T-helper 2 cell (primary cell): ENCODE measurements at places on chromosomes 3 and 15.

- DNase-seq: no peak
These were observed 231.3 kb downstream of the OCA2 start for GRCh38 chr15:27867861-27868260.

DNA sequence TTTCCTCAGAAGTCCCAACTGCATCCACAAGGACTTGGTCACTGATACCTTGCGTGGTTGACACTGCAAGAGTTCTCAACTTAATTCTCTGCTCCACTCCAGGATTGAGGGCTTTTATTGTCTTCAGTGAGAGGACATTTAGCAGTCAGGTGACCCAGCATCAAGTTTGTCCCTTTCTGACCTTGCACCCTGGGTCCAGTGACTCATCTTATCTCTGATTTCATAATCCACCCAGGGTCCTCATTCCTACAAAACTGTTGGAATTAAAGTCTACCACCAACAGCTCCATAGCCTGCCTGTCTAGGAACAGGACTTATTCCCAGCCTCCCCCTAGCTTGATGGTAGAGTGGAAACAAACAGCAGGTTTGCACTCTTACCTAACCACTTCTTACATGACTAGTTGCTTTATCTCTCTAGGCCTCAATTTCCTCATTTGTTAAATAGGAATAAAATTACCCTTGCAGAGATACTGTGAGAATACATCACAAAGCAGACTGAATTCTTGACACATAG lies 151.3 kb upstream of the LPP start:
- DNase-seq: no peak

GRCh38 chr15:66591322-66591862 lies 25.6 kb upstream of the LCTL start:
- no peak for DNase-seq

GRCh38 chr3:173371848-173372487 lies 25.6 kb upstream of the NLGN1 start:
- no peak for DNase-seq

DNA sequence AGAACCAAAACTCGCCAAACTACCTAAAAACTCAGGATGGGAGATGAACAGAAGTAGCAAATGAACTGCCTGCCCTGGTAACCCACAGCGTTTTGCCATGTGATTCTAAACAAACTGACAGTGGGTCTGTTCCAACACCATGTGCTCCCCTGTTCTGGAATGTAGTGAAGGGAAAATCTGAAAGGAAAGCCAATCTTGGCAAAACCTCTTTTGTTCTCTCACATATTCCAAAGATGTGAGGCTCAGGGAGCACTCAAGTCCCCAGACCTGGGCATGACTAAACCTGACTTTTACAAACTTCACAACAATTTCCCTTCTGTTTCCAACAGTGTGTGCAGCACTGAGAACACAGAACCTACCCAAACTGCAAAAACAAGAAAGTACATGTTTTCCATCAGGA lies 116.1 kb downstream of the IMPG2 start:
- no peak for DNase-seq

GRCh38 chr3:159667261-159667660 lies 321.4 kb upstream of the IL12A start:
- DNase-seq: no peak

- no peak for DNase-seq
These were observed 29.2 kb upstream of the SFMBT1 start for GRCh38 chr3:53074761-53075742.

- no peak for DNase-seq
These were observed 261.8 kb upstream of the CBLB start for GRCh38 chr3:106130384-106131198.

- DNase-seq: no peak
These were observed 630.4 kb upstream of the ADAMTS9 start for GRCh38 chr3:65318231-65318630.

DNA sequence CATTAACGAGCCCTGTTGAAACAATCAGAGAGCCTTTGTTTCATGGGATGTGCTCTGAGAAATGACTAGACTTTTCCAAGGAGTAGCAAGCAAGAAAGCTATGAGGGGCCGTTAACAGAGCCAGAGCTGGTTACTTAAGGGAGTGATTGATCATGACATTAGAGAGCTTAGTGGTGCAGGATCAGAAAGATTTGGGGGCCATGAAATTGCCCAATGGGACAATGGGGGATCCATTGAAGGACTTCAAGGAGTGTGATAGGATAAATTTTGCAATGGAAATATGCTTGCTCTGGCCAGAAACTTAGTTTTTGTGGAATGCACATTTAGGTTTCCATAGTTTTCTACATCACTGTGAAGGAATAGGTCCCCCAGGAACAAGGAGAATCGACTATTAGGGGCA lies 45.6 kb downstream of the LRRC3B start:
- no peak for DNase-seq

- DNase-seq: no peak
These were observed 50.1 kb upstream of the CRTC3 start for GRCh38 chr15:90479656-90480055.

- no peak for DNase-seq
These were observed 25.1 kb downstream of the CNTN6 start for GRCh38 chr3:1117843-1118473.

GRCh38 chr3:184154885-184155643 lies at the start of gene DVL3:
DVL3 (plus strand) TSS chr3:184155377; CDS start chr3:184155636, 259 bp downstream.
- DNase-seq: no peak

DNA sequence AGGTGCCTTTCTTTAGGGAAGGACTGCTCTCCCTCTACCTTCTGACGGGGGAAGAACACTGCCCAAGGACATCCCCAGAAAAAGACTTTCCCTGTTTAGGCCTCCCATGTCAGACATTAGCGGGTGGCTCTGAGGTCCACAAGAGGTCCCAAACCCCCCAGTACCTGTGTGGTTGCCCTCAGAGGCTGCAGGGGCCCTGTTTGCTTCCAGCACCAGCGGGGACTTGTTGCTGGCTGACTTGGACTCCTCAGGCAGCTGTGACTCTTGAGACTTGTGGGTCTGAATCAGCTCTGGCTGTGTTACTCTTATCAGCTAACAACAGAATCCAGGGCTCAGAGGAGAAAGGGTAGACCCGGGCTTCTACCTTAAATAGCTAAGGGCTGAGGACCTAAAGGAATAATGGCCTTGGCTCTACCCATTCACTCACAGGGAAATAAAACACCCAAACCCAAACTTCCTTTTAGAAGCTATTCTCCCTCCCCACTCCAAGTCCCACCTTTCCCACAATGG lies 39.2 kb downstream of the SEMA3G start:
- no peak for DNase-seq

- DNase-seq: no peak
These were observed 278.1 kb upstream of the LRTM1 start for GRCh38 chr3:55205990-55206389.

DNA sequence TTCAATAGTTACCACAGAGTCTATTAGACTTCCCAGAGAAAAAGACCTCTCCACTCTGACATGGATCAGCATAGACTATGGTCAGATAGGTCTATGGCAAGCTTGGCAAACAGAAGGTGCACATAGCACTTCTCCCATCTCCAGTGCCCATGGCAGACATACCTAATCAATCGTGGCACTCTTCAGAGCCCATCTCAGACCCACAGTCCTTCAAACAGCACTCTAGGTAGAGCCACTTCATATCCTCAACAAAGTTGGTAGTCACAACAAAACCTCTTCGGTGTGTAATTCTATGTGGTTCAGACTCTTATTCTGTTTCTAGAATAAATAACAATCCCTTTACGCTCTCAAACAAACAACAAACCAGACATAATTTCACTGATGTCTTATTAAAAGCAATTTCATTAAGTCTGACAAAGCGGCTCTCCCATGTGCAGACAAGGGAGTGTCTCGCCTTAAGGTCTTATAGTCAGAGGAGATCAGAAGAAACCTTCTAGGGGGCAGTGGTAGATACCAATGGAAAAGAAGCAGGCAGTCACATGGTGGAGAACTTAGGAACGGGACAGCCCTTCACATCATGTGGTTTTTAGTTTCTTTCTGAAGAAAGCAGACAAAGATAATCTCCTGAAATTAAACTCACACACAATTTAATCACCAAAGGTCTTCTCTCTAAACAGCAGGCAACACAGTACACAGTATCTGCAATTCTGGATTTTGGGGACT lies 483.4 kb downstream of the FOXP1 start:
- DNase-seq: no peak

- no peak for DNase-seq
These were observed 128.0 kb downstream of the ATG7 start for GRCh38 chr3:11400213-11400612.

GRCh38 chr3:30811151-30811795 lies 83.2 kb downstream of the GADL1 start:
- no peak for DNase-seq

- DNase-seq: no peak
These were observed 81.0 kb downstream of the RGMA start for GRCh38 chr15:93007994-93008393.

GRCh38 chr3:40504636-40505430 lies 1.0 kb upstream of the ZNF620 start:
- DNase-seq: no peak

DNA sequence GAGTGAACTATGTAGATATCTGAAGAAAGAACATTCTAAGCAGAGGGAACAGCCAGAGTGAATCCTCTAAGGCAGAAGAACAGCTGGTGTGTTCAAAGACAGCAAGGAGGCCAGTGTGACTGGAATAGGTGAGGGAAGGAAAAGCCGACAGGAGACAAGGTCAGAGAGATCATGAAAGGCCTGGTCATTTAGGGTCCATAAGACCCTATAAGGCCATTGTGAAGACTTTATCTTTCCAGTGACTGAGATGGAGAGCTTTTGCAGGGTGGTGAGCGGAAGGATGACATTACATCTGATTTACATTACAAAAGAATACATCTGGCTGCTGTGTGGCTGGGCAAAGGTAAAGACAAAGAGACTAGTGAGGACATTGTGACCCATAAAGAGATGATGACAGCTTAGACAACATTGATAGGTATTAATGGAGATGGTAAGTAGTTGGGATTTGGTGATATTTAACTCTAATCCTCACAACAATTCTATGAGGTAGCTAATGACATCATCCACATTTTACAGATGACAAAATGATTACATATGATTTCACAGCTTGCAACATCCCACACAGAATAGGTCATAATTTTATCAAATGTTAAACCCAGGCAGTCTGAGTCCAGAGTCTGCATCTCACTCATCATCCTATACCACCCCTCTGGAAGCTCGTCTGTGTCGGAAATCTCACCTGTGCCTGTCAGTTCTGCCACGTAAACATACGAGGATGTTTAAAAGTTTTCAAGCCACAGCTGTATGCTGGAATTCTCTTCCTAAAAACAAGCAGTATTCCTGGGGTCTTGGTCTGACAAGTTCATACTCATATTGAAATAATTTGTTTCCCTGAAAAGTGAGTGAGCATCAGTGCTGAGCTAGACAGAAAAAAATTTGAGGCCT lies 70.2 kb upstream of the PIK3R4 start:
- no peak for DNase-seq

DNA sequence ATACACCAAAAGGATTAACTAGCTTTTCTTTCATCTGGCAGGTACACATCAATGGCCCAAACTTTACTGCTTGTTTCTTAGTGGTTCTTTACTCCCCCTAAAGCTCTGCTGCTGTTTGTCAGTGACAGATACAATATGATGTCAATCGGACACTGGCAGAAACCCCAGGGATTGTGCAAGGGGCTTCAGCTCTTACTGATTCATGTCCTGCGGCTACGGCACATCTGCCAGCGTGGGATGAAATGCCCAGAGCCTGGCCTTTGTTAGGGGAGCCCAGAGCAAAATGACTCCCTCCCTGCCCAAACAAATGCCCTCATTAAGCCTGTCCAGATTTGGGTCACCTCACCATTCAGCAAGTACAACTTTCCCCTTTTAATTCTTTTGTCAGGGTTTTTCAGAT lies 28.3 kb downstream of the SRP14 start:
- no peak for DNase-seq

- no peak for DNase-seq
These were observed 17.1 kb downstream of the CYP19A1 start for GRCh38 chr15:51321316-51321715.

DNA sequence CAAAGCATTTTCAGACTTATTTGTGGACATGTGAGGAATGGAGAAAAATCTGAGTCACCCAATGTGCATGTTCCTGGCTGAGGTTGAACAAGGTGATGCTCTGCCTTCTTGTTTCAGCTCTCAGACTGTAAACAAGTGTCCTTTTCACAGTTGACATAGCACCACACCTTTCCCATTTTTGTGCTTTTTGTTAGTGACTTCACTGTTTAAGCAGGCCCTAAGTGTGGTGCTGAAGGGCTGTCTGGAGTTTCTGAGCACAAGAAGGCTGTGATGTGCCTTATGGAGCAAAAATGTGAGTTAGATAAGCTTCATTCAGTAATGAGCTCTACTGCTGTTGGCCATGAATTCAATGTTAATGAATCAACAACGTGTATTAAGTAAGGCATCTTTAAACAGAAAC lies 20.4 kb downstream of the ABI3BP start:
- DNase-seq: no peak

DNA sequence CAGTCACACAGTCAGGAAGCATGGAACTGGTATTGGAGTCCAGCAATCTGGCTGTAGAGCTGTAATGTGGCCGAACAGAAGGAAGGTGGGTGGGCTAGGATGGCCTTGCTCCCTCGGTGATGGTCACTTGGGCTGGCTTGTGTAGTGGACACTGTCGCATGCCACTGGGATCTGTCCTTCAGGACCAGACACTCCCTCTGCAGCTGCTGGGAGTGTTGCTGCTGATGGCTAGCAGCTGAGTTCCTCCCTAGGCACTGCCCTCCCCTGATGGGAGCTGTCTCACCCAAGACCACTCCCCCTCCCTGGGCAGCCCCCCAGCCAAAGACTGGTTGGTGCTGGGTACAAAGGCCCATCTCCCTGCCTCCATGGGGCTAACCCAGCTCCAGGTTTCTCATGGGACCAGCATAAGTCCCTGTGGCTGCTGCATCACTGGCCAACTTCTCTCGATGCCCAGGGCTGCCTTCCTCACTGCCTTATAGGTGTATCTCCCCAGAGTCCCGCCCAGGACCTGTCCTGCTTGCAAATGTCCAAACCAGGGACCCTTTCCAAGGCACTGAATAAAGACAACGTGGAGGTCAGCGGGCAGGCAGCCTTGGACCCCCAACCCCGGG lies 48.4 kb downstream of the WNT7A start:
- no peak for DNase-seq

GRCh38 chr15:48560321-48561051 lies 85.0 kb downstream of the FBN1 start:
- no peak for DNase-seq

DNA sequence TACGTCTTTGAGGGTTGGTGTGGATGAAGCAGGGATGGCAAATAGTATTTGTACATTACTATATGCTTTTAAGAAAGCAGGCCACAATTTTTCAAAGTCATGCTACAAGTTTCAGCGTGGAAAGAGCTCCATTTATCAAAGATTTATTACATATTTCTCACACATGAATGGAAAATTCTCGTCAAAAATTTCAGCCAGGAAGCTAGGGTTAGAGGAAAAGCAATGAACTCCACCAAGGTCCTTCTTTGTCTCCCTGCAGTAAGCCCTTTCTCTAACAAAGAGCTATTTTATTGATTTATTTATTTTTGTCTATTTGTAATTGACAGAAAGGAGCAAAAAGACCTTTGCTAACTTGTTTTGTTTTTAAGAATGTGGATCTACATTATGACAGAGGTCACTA lies 7.5 kb upstream of the ZBTB20 start:
- DNase-seq: no peak

GRCh38 chr3:16507578-16508242 lies 5.8 kb downstream of the RFTN1 start:
- no peak for DNase-seq
